ENCODE measurements at places on chromosomes 4 and X. TPM values are rescaled to one million over a fixed set of nuclear protein-coding genes. Genes with fewer than 3 reads are reported as not detected.

DNA sequence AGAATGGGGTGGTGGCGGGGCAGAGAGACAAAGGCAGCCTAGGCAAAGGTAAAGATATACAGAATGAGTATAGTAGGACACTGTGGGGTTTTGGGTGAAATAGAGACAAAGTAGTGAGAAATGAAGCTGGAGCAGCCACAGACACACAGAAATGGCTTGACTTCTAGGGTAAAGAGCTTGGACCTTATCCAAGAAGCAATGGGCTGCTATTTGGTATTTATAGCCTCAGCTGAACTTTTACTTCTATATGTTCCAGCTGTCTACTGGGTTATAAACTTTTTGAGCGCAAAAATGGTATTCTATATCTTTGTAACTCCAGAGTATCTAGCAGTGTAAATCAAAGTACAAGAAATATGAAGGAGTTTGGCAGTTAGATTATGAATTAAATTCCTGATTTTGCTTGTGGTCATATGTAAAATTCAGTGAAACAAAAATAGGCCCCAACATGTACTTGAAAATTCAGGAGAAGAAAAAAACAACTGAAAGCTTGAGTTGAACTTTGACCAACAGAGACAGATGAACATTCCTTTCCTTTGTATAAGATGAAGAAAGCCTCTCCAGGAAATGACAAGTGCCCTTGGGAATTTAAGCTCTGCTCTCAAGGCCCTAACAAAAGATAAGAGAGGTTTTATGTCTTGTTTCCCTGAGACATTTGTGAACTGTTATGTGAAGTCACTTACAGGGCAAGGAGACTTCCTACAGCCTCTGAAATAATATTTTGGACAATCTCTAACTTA is 354.1 kb downstream of the CHIC1 start:
- DNase-seq, result no peak

- no peak for DNase-seq
These were observed 49.1 kb upstream of the GAB1 start for GRCh38 chr4:143287572-143287923.

GRCh38 chrX:101484135-101484534 is 1.1 kb upstream of the ARMCX4 start:
- no peak for DNase-seq

GRCh38 chr4:147727476-147728028 is 4.3 kb upstream of the ARHGAP10 start:
- no peak for DNase-seq

DNA sequence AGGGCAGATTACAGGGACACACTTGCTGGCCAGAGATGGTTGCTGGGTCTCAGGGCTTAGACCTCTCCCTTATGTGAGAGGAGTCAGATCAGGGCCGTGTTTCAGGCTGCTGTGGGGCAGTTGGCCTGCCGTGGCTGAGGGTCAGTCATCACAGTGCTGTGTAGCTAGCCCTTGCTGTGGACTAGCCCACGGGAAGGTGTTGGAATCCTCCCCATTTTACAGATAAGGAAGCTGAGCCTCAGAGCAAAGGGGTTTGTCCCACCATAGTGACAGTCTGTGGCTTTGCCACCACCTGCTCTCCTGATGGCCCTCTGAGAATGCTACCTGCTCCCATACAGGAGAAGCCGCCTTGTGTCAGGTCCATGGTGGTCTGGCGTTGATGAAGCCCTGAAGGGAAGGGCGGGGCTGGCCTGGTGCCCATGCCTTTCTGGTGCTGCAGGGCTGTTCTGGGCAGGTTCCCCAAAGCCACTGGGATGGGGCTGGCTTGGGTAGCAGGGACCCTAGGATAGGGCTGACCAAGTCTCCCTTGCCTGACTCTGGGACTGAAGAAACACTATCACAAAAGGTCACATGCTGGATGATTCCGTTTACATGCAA is 2.4 kb upstream of the FAM53A start:
- no peak for DNase-seq

GRCh38 chrX:47574076-47574546 is 8.1 kb upstream of the TIMP1 start:
- no peak for DNase-seq

DNA sequence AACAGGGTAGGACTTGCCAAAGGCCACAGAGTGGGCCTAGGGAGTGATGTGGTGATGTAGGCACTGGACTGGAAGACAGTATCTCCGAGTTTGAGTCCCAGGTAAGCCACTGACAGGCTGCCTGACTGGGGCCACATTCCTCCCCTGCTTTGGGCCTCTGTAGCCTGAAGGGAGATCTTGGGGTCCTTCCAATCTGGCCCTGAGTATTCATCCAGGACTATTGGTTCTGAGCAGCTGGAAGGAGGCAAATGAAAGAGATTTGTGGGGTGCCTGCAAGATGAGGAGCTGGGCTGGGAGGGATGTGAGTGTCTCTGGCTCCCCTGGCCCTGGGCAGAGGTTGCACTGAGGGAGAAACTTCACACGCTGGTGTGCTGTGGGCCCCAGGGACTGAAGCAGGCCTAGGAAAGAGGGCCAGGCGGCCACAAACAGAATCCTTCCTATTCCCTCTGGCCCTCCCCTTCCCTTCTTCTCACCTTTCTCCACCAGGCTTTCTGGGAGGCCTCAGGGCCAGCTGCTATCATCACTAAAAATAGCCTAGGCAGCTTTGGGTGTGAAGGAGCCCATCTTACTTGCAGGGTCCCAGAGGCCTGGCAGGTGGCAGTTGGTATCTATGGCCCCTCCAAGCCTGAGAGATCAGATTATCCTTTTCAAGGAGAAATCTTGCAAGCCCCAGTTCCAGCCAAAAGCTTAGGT is 70.1 kb downstream of the PJA1 start:
- DNase-seq, result no peak

GRCh38 chr4:7410446-7410845 is 24.3 kb downstream of the PSAPL1 start:
- no peak for DNase-seq

- no peak for DNase-seq
These were observed 142.9 kb upstream of the SFRP2 start for GRCh38 chr4:153931804-153932203.

- no peak for DNase-seq
These were observed 137.2 kb upstream of the HS3ST1 start for GRCh38 chr4:11565899-11566298.

DNA sequence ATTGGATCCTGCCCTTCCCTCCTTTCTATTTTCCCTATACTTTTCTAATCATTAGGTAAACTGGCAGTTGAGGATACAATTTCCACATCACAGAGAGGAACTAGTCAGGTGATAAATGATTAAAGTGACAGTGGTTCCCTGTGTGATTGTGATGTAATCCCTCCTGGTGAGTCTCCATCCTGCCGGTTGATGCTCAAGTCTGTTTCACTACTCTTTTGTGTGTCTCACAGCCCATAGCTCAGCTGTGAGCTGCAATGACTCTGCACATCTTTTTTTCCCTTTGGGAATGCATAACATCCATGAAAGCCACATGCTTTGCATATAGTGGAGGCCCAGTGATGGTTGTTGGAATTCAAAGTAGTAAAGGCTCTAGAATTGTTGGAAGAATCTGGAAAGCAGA is 60.4 kb downstream of the CCNI start:
- no peak for DNase-seq

GRCh38 chr4:189129044-189129694 is 811.5 kb upstream of the FRG1 start:
- no peak for DNase-seq

DNA sequence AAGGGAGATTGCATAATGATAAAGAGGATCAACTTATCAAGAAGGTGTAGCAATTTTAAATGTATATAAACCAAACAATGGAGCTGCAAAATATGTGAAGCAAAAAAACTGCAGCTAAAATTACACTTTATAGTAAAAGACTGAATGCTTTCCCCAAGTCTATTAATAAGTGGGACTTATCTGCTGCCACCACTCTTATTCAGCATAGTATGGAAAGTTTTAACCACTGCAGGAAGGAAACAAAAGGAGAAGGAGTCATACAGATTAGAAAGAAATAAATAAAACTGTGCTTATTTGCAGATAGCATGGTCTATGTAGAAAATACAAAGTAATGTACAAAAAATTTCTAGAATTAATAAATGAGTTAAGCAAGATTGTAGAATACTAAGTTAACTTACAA is 94.1 kb upstream of the GK2 start:
- DNase-seq, result no peak

DNA sequence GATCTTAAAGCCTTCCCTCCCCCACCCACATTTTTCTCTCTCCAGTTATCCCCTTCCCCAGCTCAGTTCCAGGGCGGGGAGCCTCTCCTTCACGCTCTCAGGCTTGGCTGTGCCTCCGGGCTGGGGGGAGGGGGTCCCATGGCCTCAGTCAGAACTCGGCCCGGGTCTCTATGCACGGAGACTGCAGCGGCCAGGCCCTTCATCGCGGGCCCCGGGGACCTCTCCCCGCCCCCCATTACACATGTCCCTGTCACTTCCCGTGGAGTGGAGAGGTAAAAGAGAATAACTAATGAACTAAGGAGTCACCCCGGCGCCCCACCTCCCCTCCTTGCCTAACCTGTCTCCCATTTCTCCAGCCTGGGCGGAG is 838 bp upstream of the PRICKLE3 start:
- no peak for DNase-seq

DNA sequence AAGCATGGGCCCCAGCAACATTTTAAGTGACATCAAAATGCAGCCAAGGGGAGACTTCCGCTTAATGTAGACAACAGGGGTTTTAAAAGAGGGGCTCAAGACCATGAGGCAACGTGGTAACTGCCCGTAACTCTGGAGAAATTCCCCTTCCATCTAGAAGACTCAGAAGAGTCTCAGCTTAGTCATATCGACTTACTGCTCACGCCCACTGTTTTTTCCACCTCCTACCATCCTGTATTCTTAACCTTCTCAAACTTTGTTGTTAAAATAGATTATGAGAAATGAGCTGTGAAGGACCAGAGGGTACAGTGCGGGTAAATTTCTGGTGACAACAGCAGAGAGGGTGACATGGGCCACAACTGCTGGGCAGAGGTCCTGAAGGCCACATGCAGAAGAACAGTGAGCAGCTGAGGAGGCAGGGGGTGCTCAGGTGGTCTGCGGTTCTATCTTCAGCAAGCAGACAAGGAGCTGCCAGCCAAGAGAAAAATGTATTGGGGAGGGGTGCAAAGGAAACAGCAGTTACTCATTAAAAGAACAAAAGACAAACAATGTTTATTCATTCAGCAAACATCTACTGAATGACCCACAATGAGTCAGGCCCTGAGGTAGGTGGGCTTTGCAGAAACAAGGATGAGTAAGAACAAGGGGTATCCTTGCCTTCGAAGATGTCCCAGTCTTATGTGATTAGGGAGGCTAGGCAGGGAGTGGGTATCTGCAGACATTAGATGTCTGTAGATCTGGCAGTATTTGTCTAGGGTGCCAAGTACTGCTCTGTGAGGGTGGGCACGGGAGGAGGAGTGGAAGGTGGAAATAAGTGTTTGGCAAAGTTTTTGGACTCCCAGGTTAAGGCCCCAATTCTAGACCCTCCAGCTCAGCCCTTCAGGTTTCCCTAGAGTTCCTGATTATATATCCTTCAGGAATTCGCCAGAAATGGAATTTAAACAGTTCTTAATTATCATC is 175.3 kb downstream of the TSPAN5 start:
- no peak for DNase-seq

GRCh38 chrX:143536176-143536575 is 18.9 kb upstream of the SPANXN3 start:
- no peak for DNase-seq

PDE6B gene
- not detected for total RNA-seq

SSX1 gene
- not detected for total RNA-seq

BEND2 gene
- total RNA-seq, result not detected

CBLL2 gene
- total RNA-seq, result not detected

SPANXD gene
- not detected for total RNA-seq

CPLX1 gene
- total RNA-seq, result 1.4 TPM

FRG2 gene
- total RNA-seq, result not detected

HS3ST1 gene
- 0.06 TPM for total RNA-seq

FAM47B gene
- total RNA-seq, result not detected

NRK gene
- 1.8 TPM for total RNA-seq

TRPC5OS gene
- total RNA-seq, result not detected

All from psoas muscle (tissue), 8 donors.